ENCODE measurements at places on chromosomes 2 and 18.

- DNase-seq = no peak
Measured at GRCh38 chr2:154233231-154233630, 361.5 kb downstream of the GALNT13 start.

GRCh38 chr2:33375054-33375453, 101.4 kb upstream of the RASGRP3 start:
- DNase-seq = no peak

DNA sequence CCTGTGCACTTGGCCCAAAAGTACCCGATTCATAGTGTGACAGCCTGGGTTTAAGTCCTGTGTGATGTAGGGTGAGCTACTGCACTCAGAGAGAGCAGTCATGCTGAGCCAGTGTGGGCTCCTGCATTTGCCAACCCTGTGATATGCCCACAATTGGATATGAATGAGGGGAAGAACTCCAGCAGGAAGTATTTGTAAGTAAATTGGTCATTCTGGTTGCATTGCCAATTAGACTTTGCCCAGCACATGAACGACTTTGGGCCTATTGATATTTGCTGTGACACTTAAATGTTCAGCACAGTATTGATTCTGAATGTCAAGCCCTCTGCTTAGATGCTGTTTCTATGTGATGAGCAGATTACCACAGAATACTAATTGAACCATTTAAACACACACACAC, 570.9 kb downstream of the PIK3C3 start:
- no peak for DNase-seq

GRCh38 chr2:105194022-105194675, 47.4 kb upstream of the GPR45 start:
- no peak for DNase-seq

DNA sequence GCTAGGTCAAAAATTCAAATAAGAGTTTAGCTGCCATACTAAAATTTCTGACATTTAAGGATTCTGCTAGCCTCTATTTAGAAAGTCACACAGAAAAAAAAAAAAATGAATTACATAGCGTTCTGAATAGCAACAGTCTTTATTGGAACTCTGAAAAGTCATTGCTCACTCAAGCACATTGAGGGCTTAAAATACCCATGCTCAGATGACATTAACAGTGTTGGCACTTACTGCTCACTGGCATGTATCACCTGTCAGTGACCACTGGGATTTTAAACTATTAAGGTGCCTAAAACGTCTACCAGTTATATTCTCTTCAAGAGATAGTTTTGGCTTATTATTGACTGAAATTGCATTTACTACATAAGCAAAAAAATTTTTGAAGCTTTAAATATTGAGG, 468.0 kb upstream of the SPHKAP start:
- DNase-seq = no peak

GRCh38 chr2:55309446-55309845, 40.4 kb upstream of the MTIF2 start:
- DNase-seq = no peak

DNA sequence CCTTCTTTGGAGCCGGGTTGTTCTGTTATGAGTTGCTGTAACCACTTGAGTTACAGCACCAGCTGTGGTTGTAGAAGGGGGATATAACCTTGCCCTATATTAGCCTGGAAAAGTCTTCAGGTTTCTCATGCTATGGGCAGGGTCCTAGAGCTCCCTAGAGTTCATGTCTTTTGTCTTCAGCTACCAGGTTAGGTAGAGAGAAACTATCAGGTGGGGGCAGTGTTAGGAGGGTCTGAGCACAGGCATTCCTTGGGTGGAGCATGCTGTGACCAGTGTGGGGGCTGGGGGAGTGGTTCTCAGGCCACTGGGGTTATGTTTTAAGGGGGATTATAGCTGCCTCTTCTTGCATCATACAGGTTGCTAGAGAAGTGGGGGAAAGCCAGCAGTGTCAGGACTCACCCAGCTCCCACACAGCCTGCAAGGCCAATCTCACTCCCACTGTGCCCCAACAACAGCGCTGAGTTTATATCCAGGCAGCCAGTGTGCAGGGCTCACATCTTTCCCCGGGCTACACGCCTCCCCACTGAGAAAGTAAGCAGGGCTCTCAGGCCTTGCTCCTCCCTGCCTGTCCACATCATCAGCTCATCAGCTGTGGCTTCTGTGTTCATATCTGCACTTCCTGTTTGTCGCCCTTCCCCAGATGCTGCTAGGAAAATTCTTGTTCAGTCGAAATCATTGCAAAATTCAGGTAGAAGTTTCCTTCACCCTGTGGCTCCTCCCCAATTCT, 133.8 kb upstream of the NRXN1 start:
- no peak for DNase-seq

DNA sequence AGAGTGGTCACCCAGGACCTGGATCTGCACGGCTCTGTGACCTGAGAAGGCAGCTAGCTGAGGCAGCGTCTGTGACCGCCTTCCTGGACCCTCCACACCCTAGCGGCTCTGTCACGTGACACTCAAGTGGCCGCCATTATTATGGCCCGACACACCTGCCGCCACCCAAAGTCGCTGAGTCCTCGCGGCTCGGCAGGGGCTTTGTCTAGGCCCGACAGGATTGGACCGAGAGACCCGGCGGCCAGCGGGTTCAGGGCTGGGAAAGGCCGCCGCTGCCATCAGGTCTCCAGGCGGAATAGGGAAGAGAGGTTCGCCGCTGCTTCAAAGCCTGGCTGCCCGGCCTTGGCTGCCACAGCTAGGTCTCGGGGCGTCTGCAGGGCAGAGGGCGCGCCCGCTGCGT, 1162.5 kb upstream of the LRRTM1 start:
- DNase-seq = no peak

DNA sequence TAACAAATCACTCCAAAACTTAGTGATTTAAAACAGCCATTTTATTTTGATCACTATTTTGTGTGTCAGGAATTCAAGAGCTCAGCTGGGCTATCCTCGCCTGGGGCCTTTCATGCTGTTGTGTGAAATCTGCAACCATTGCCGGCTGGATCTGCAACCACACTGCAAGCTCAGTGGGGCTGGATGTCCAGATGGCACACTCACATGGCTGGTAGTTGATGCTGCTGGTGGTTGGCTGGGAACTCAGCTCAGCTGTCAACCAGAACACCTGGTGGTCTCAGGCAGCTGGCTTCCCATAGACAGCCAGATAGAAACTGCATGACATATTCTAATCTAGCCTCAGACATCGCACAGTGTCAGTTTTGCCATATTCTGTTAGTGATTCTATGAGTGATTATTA, 30.6 kb upstream of the AP1S3 start:
- no peak for DNase-seq

DNA sequence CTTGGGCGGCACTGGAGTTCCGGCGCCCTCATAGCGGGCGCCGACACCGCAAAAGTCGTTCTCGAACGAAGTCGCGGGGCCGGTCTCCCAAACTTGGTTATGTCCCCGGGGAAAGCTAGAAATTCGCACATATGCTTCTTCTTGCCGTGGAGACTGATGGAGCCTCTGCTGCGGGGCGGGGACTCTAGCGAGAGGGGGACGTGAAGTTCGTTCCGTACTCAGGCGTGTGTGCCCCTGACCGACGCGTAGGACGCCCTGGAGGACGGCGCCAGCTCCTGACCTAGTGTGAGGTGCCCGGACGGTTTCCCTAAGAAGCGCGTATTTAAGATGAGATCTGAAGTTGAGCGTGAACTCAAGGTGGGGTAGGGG, 465 bp downstream of the RBM44 start:
- no peak for DNase-seq

DNA sequence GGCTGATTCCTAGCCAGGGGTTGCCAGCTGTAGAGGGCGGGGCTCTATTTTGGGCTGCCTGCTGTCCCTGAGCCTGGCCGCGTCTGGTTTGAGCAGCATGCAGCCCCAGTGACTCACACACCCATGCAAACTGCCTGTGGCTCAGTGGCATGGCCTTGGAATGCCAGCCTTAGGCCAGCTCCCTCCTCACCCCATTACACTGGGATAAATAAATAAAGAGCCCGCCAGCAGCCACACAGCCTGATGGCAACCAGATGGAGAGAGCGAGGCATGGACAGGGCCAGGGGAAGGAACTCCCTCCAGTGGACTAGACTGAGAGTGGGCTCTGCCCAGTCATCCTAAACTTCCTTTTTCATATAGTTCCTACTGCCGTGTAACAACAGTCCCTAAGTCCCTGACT, 18.3 kb downstream of the NHEJ1 start:
- DNase-seq = no peak

DNA sequence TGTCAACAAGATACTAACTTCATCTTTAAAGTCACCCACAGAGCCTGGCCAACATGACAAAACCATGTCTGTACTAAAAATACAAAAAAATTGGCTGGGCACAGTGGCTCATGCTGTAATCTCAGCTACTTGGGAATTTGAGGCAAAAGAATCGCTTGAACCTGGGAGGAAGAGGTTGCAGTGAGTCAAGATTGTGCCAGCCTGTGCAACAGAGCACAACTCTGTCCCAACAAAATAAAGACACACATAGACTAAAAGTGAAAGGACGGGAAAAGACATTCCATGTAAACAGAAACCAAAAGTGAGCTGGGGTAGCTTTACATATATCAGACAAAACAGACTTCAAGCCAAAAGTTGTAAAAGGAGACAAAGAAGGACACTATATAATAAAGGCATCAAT, 34.8 kb downstream of the USP34 start:
- no peak for DNase-seq

DNA sequence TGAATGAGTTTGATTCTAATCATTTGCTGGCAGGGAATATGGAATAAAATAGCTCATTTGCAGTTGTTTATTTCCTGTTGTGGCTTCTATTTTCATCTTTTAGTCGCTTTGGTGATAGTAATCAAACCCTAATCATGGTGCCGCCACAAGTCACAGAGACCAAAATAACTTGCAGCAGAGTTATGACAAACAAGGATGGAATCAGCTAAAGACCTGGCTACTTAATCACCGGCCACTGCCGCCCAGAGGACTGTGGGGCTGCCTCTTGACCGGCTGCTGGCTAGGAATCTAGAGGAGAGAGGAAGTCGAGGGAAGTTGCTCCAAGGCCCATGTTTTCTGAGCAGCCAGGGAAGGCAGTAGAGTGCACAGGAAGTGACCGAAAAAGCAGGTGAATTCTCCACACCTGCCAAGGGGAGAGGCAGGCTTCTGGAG, 5.1 kb upstream of the SMAD7 start:
- no peak for DNase-seq

GRCh38 chr2:241255542-241256167, 59.8 kb downstream of the HDLBP start:
- no peak for DNase-seq

DNA sequence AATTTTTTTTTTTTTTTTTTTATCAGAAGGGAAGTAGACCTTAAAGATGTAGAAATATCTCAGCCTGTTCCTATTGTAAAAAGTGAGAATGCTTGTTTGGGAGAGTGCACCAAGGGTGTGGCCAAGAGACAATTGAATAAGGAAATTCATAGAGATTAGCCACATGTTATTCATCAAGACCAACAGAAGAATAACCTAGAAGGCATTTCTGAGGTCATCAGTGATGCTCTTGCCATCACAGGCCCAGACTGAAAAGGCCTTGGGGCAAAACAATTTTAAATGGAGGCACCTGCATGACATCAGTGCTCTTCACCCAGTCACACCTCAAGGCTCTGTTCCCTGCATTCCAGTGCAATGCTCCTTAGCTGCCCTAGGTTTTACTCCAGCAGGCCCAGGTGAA, 2043.3 kb upstream of the PIK3C3 start:
- no peak for DNase-seq

DNA sequence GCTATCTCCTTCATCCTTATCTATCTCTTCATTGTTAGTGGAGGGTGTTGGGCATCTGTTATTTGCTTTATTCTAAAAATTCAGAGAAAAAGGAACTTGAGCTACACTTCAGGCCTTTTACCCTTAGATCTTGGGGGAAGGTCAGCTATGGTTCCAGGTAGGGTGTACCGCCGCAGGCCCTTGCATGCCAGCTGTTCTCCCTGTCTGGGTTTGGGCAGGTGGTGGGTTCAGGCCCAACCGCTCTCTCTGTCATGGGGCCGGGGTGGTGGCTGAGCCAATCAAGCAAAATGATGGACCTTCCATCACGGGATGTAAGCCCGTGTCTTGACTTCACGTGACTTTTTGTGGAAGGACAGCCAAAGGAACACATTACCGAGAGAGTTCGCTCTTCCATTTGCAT, 231.1 kb downstream of the LDLRAD4 start:
- DNase-seq = no peak

DNA sequence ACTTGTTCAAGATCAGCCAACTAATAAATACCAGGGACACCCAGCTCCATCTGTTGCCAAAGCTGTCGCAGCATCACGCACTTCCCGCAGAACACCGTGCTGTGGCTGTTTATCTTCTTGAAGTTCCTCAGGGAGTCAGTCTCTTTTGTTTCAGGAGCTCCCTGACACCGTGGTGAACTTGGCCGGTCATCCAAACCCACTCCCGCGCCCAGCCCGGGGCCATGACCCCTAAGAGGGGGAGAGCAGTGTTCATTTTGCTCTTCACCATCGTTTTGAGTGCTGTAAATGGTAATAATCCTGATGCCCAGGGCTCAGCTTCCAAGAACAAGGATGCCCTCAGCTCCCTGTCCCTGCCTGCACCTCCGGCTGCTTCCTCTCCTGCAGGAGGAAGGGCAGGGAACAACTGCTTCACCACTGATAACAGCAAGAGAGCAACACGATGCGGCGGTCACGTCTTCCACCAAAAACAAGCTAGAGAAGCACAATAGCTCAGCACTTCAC, 131.4 kb downstream of the SEPTIN10 start:
- DNase-seq = no peak

- no peak for DNase-seq
Measured at GRCh38 chr18:67650686-67651385, 134.3 kb upstream of the DSEL start.

DNA sequence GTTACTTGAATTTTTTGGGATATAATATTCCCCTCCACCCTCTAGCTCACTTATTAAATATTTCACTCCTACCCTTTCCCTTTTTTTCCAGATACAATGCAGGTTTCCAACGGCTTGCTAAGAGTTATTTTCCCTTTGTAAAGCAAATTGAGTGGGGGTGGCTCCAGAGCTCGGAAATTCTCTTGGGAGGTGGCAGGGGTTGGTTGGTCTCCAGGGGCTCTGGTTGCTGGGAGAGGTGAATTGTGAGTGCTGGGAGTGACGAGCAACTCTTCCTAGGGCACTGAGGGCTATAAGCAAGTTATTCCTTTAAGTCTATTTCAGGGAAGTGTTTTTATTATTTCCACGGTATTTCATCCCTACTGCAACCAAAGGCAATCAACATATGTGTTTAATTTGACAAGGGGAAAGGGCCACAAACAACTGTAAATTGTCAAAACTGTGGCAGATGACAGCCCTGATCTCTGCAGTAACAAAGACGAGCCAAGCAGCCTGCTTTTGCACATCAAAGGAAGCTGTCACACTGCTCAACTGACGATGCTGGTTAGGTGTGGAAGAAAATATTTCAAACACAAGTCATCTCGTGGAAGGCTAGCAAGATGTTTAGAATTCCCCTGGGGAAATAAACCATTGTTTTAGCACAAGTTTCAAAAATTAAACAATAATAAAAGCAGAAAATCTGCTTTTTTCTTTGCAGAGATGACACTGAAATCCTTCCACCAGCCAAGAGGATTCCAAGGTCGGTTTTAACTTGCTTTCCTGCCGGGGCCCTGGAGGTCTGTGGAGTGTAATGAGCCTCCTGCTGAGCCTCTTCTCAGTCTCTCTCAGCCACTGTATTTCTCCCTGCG, 34.8 kb upstream of the ASXL2 start:
- no peak for DNase-seq

- no peak for DNase-seq
Measured at GRCh38 chr2:54559006-54559445, 102.9 kb downstream of the SPTBN1 start.

GRCh38 chr18:31510319-31510718, 12.3 kb downstream of the DSG2 start:
- no peak for DNase-seq

Measured in stimulated activated CD4-positive, alpha-beta T cell treated with anti-CD3 and anti-CD28 coated beads, Interleukin-4, amount 100 ng/mL, for 4 hours (primary cell).